ENCODE measurements at places on chromosomes 16 and 17.

- no peak for DNase-seq
Measured at GRCh38 chr16:10983159-10983558, 38.8 kb downstream of the CLEC16A start.

DNA sequence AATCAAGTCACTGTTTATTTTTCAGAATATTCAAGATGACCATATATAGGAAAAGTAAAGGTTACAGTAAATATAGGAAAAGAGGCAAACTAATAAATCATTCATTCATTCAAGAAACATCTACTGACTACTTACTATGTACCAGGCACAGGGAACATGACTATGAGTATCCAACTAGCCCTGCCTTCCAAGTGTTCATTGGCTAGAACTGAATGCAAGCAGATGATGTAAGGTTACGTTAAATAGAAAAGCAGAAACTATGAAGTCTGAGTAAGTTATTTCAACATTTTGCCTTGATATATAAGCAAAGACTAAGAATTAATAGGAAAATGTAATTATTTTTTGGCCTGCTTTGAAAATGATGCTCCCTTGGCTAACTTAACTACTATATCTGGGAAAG is 36.7 kb downstream of the SPAG9 start:
- DNase-seq: no peak

- no peak for DNase-seq
Measured at GRCh38 chr16:65672960-65673359, 551.1 kb upstream of the CDH11 start.

DNA sequence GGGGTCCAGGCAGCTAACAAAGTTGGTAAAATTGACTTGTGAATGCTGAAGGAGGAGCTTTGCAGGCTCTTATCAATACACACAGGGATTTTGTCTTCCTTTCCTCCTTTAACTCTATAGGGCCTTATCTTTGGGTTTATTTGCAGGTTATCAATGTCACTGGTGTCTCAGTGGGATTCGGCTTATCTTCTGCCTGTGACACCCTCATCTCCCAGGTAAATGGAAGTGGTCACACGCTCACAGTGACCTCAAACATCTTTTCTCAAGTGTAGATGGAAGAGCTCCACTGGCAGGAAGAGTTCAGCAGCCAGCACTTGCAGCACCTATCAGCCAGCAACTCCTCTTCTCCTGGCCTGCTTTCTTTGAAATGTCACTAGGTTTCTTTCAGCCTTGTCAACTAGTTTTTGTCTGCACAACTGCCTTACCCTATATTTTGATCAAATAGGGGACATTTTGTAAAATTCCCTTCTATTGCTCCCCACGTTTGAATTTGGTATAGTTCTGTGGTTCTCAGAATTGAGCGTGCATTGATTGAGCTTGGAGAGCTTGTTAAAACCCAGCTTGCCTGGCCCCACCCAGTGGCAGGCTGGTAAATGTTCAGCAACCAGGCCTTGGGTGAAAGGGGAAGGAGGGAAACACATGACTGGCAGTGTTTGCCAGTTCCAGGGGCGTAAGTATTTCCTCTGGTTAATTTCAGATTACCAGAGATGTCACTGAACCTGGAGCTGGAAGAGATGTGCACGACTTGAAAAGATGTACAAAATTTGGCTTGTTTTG is 12.8 kb downstream of the SLC47A1 start:
- DNase-seq: no peak

DNA sequence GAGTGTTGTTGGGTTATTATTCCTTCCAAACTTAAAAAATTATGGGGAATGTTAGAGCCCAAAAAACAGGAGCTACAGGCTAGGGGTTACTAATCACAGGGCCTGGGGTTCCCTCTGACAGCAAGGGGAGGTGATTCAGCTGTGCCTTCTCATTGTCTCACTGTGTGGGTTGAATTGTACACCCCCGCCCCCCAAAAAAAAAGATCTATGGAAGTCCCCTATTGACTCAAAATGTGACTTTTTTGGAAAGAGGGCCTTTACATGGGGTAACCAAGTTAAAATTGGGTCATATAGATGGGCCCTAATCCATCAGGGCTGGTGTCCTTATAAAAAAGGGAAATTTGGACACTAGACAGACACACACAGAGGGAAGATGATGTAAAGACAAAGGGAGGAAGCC is 190.2 kb downstream of the SOX9 start:
- DNase-seq: no peak

GRCh38 chr17:38777641-38778250 is 21.6 kb downstream of the PIP4K2B start:
- DNase-seq: no peak

DNA sequence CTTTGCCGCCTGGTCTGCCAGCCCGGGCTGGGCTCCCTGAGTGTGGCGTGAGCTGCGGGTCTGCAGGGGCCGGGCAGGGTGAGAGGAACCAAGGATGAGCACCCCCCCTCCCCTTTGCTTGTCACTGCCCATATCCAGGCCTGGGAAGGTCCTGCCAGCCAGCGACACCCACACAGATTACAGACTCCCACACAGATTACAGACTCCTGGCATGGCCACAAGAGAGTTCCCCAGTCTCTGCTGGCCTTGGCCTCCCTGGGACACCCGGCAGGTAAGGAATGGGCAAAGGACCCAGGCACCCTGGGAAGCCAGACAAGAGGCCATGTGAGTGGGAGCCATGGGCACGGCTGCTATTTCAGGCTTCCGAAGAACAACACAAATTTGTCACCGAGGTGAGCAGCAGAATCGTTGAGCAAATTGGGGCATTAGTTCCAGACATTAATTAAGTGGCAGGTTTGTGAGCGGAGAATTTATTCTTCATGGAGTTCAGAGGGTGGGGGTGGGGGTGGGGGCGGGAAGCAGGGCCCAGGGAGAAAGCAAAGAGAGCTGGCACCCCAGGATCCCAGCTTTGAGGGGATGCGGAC is 41.4 kb downstream of the SRCIN1 start:
- no peak for DNase-seq

- DNase-seq: no peak
Measured at GRCh38 chr17:66126231-66126630, 65.7 kb downstream of the CEP112 start.

- no peak for DNase-seq
Measured at GRCh38 chr17:80702315-80703141, 157.9 kb downstream of the RPTOR start.

GRCh38 chr16:15682105-15682570 is 32.1 kb downstream of the NDE1 start:
- peak; percentile 26 for DNase-seq

GRCh38 chr17:8073627-8074484 is 13.7 kb downstream of the ALOX12B start:
- DNase-seq: peak; percentile 72

DNA sequence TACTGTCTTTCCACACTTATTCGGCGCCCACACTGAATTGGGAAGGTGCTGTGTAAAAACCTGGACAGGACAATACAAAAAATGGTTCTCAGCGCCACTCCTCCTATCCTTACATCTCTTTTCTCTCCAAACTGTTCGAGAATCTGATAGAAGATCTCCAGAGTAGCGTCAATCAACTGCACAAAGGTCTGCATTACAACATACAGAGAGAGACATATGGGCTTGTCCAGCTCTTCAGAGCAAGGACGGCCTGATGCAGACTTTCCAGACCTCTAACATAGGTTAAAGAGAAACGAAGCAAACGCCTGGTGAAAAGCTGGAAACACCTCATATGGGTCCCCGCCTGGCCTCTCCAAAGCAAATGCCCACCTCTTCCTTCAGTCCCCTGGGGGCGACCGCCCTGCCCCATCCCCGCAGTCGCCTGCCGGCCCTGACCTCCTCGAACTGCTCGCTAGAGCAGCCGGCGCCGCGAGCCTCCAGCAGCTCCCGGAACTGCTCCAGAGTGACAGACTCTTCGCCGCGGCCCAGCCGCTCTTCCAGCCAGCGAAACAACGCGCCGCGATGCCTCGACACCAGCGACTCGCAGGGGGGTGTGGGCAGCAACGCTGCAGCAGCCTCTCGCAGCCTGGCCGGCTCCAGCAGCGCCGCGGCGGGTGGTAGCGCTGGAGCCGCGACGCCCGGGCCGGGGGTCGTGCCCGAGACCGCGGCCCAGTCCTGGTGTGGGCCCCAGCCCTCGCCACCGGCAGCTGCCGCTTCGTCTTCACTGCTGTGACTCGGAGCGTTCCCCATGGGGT is 526 bp downstream of the ZZEF1 start:
- DNase-seq: peak; percentile 22

DNA sequence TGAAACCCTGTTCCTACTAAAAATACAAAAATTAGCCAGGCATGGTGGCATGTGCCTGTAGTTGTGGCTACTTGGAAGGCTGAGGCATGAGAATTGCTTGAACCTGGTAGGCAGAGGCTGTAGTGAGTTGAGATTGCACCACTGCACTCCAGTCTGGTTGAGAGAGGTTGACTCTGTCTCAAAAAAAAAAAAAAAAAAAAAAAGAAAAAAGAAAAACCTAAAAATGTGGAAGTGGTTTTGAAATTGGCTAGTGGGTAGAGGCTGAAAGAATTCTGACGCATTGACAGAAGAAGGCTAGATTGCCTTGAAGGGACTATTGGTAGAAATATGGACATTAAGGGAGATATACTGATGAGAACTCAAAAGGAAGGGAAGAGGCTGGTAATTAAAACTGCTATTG is 33.6 kb upstream of the CPPED1 start:
- no peak for DNase-seq

DNA sequence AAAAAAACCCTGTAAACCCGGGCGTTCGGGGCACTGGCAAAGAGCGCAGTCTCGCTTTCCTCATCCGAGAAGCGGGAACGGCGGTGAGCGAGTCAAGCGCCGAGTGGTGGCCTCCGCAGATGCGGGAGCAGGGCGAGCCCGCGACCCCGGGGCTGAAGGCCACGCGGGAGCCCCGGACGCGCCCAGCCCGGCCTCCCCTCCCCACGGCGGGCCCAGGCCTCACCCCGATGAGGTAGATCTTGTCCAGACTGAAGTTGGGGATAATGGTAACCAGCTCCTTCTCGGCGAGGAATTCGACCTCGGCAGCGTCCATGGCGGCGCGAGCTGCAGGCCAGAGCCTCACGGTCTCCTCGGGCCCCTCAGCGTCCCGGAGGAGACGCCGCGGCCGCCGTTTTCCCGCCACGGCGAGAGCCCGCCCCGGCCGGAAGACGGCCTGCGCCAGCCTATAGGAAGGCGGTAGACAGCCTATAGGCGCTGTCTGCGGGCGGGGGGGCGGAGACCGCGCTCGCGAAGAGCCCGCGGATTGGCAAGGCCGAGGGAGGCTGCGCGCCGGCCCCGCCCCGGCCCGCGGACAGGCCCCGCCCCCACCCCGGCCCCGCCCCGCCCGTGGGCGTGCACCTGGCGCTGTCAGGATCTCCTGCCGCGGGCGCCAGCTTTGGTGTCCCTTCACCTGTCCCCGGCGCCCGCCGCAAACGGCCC is at the start of gene GINS2:
Gene GINS2, minus strand, starts transcription at position 369 of the 699 bp plus-strand sequence. Its CDS starts 56 bp downstream, at position 313.
- DNase-seq: peak; percentile 90

GRCh38 chr17:47603830-47604597 is 45.7 kb upstream of the KPNB1 start:
- no peak for DNase-seq

DNA sequence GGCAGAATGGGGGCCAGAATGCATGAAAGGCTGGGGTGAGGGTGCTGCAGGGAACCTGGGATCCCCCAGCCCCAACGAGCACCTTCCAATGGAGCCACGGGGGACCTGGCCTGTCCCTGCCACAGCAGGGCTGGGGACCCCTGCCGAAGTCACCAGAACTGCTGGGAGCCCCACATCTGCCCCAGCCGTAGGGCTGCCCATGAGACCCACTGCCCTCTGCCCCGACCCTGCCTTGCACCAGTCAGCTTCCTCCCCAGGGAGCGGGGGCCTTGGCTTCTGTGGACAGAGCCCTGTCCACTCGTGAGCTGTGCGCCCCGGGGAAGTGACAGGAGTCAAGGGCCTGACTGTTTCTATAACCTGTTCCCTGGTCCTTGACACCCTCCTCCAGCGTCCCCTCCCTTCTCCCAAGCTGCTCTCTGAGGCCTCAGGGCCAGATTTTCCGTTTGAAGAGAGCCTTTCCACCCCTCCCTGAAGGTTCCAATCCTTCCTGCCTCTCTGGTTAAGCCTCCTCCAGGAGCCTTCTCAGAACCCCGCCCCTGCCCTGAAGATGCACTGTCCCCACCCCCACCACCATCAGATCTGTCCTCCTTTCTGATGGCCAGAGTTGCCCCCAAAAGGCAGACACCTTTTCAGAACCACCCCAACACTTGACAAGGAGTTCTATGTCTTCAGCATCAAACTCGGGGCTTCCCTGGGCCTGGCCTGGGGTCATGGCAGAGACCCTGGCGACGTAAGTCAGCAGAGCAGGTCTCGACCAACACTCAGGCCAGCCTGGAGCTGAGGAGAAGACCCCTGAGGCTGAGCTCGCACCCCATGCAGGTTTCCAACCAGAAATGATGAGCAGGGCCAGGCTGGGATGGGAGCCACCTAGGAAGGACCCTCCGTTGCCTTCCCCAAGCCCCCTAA is 10.7 kb upstream of the PRR29 start:
- DNase-seq: no peak

GRCh38 chr17:17137731-17138585 is 68.2 kb downstream of the PLD6 start:
- no peak for DNase-seq

DNA sequence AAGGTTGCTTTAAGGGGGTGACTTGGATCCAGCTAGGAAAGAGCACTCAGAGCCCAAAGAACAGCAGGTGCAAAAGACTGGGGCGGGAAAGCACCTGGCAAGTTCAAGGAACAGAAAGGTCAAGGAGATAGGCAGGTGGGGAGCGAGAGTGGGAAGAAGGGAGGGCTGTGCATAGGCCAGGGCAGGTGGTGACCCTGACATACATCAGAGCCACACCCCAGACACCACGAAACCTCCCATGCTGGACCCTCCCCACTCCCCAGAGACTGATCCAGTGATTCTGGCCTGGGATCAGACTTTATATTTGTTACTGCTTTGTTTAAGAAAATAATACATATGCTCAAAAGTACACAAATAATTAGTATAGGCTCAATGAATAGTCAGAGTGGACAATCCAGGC is 48.5 kb upstream of the RBFOX3 start:
- DNase-seq: no peak

GRCh38 chr16:7013990-7014389 is 318.7 kb upstream of the RBFOX1 start:
- no peak for DNase-seq

DNA sequence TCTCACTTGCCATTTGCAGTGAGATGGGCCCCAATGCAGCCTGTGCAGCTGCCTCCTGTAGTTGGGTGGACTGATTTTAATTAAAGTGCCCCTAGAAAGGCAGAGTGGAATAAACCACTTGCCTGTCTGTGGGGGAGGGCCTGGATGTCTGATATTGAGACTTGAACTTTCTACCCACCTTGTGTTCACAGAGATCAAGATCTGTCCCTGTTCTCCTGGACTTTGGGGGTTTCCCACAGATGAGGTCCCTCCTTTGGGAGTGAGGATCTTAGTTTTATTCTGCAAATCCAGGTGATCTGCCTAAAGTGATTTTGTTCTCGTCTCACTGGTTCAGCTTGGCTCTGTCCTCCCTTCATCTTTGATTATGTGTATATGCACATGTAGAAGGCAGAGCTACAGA is 7.7 kb upstream of the DHRS13 start:
- no peak for DNase-seq

DNA sequence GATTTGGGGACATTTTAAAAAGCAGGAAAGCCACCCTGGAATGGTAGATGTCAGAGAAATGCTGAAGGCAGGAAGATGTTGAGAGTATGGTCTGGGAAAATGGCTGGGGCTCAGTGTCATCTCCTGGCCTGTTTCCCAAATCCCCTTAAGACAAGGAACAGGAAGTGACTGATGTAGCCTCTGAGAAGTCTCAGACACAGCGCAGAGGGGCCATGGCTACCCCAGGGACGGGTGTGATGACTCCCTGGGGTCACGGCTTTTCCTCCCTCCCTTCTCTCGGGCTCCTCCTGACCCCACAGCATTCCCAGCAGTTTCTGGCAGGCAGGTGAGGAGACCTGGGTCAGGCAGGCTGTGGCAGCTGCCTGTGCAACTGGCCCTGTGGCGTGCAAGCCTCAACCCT is 45.4 kb downstream of the RAP1GAP2 start:
- no peak for DNase-seq

GRCh38 chr17:81240761-81241160 is 1.6 kb downstream of the NDUFAF8 start:
- no peak for DNase-seq
